A673 (cell line): ENCODE measurements at places on chromosomes 12 and 14. TPM values are rescaled to one million over a fixed set of nuclear protein-coding genes. Genes with fewer than 3 reads are reported as not detected.
A peak's percentile ranks its signal among the peaks of the same experiment; 100 is the strongest.

NGB gene
- not detected in 2 replicates for total RNA-seq

LRRC10 gene
- total RNA-seq = not detected in 2 replicates

PTGDR gene
- not detected in 2 replicates for total RNA-seq

RPL10L gene
- total RNA-seq = not detected in 2 replicates

FBXL14 gene
- total RNA-seq = 19.3 and 21.2 TPM in 2 replicates

C14orf180 gene
- not detected in 2 replicates for total RNA-seq

GRIP1 gene
- total RNA-seq = 1.9 and 3.6 TPM in 2 replicates

KIF5A gene
- 2.1 and 3.3 TPM in 2 replicates for total RNA-seq

DHRS4L2 gene
- 9.3 and 10.6 TPM in 2 replicates for total RNA-seq

DACT1 gene
- total RNA-seq = 4.7 and 5.1 TPM in 2 replicates

KRT6B gene
- not detected in 2 replicates for total RNA-seq

FOXN4 gene
- not detected in 2 replicates for total RNA-seq

APOLD1 gene
- total RNA-seq = 5.9 and 6.4 TPM in 2 replicates

AKAP6 gene
- 0.73 and 1.7 TPM in 2 replicates for total RNA-seq

DNA sequence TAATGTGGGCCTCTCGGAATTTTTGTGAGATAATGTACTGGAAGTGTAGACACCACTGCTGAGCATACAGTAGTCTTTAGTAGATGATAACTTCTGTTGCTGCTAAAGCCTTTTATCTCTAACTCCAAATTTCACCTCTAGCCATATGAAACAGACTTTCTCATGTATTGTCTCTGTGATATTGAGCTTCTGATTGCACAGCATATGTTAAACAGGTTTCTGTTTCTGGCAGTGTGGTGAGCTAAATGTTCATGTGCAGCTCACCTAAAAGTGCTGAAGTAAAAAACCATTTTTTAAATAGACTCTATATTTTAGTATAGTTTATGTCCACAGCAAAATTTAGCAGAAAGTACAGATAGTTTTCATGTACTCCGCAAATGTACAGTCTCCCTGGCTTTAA is 89.3 kb upstream of the ALX1 start:
- DNase-seq = no peak

- peak; percentile 54 for DNase-seq
These were observed 90.4 kb downstream of the MED13L start for GRCh38 chr12:116187151-116187511.

GRCh38 chr12:3869865-3870264 is 3.3 kb downstream of the PARP11 start:
- DNase-seq = no peak

- DNase-seq = no peak
These were observed 16.0 kb upstream of the SLC38A2 start for GRCh38 chr12:46388427-46389021.

DNA sequence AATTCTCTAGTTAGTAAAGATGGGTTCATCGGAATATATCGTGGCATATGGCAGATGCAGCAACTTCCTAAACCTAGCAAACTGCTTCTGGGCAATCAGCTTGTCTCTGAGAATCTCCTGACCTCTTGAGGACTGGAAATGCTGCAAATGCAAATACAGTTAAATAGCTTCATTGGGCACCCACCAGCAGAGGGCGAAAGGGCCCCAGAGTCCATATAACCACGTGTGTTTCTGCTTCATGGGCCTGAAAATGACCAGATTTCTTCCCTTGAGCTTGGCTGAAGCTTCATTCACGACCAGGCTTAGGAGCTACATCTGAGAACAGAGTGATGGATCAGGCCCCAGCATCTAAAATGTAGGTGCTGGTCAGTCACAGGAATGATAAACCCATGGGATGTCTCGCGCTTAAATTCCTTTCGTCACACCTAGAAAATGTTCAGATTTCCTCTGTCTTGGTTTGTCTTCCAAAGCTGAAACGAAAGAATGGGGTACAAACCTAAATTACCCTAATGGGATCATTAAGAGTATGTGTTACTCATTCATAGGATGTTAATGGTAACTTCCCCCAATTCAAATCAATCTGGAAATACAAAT is 1482.5 kb upstream of the TMEM132C start:
- DNase-seq = peak; percentile 83

DNA sequence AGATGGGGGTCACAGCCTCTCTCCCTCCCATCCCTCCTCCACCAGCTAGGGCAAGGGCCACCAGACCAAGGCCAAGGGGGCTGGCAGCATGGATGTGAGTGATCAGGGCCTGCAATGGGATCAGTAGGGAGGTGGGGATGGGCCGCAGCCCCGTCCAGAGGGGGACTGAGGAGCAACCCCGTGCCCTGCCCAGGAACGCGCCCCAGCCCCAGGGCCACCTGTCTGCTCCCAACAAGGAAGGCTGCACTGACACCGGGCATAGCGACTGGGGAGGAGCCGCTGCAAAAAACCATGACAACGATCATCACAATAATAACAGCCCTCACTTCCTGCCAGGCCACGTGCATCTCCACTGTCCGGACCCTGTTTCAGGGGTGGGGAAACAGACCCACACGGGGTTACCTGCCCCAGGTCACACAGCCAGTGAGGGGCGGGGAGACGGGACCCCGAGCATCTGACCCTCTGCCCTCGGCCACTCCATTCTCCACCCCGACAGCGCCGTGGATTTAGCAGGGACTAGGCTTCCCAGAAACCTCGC is 24.3 kb downstream of the NCOR2 start:
- DNase-seq = peak; percentile 74

- no peak for DNase-seq
These were observed 70.7 kb upstream of the PSMA6 start for GRCh38 chr14:35221462-35221861.

DNA sequence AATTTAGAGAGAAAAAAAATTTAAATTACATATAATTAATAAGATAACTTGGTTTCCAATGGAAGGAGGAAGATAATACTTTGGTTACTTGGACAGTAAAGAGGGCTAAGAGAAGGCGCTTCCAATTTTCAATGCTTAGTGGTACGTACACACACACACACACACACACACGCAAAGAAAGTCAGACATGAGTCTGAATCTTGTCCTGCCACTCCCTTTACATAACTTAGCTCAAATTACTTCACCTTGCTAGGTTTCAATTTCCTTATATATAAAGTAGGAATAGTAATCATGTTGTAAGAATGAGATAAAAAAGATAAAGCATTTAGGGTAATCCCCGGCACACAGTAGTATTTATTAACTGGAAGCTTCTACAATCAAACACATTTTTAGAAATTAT is 39.7 kb upstream of the VCPKMT start:
- DNase-seq = no peak

DNA sequence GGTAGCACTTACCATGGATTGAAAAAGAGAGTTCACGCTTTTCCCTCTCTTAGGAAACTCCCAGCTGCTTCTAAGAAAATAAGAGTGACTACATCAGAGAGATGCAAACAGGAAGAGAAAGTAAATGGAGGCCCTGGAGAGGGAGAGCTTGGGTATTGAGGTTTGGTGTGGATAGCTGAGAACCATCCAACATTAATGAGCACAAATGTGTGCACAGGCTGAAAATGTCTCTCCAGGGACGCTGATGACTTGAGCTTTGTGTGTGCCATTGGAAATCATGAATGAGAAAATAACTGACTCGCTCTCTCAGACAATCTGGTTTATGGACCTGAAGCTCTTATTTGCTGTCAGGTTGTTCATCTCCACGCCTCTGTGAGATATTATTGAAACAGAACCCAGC is 318.8 kb downstream of the NRXN3 start:
- DNase-seq = no peak

DNA sequence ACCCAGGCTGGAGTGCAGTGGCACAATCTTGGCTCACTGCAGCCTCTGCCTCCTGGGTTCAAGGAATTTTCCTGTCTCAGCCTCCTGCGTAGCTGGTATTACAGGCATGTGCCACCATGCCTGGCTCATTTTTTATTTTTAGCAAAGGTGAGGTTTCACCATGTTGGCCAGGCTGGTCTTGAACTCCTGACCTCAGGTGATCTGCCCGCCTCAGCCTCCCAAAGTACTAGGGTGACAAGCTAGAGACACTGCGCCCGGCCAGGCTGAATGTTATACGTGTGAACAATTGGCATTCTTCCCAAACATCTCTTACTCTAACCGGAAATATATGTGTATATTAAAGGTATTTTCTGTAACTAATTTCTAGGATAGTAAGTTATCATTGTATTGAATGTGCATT is 13.2 kb upstream of the LIMA1 start:
- no peak for DNase-seq

- no peak for DNase-seq
These were observed 121.4 kb downstream of the EFCAB11 start for GRCh38 chr14:89833120-89833532.

DNA sequence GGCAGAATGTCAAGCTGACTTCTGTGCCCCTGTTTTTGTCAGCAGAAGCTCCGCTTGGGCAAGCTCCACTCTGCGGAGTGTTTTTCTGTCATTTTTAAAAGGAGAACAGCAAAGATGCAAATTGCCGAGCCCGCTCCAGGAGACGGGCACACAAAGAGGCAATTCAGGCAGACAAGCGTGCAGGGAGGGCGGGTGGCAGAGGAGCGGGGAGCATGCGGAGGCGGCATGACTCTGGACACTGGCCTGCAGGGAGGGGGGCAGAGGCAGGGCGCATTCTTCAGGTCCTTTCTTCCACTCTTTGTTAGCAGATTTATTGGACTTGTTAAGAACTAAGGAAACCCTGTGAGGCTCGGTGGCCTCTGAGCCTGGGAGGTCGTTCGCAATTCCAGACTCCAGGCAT is 187.3 kb upstream of the RMST start:
- no peak for DNase-seq

DNA sequence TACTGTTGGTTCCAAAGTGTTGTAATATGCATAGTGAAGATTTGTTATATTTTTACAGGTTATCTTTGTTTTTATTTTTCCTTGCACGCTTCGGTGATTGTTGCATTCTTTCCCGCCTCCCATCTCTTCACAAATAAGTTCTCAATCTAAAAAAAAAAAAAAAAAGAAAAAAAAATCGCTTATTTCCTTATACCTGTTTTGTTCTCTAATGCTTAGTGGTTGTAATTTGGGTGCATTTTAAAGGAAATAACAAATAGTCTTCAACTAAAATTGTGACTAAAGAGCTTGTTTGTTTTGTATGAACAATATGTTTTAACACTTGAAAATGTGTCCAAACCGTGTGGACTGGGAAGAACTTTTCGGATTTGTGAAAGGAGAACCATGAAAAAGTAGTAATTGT is 1.5 kb downstream of the CAND1 start:
- no peak for DNase-seq

DNA sequence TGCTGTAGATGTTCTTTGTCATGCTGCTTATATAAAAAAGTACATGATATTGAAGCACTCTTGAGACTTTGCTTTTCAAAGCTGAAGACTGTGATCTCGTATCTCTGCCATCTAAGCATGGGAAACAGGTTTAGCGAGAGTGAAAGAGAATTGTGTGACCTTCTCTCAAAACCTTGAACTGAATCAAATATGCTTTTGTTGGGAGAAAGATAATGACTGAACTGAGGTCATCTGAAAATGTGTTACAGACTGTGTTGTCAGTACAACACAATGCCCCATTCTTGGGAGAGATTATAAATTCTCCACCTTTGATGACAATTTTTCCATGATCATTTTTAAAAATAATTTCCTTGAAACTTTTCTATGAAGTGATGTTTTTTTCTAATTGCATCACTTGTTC is 272.1 kb upstream of the SEL1L start:
- DNase-seq = no peak

DNA sequence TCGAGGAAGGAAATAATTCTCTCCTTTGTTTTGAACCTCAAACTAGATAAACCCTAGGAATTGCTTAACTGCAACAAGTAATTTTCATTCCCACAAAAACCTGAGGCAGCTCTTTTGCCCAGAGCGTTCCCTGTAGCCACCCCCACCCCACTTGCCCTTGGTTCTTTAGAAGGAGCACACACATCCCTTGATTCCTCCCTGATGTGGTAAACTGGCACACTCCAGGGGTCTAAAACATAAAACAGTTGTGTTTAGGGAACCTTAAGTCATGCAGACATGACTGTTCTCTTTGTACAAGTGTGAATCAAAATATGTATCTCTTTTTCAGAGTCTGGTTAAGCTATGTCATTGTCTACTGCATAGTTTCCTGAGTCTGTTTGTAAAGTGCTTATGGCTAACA is 14.0 kb downstream of the MAPK1IP1L start:
- no peak for DNase-seq

DNA sequence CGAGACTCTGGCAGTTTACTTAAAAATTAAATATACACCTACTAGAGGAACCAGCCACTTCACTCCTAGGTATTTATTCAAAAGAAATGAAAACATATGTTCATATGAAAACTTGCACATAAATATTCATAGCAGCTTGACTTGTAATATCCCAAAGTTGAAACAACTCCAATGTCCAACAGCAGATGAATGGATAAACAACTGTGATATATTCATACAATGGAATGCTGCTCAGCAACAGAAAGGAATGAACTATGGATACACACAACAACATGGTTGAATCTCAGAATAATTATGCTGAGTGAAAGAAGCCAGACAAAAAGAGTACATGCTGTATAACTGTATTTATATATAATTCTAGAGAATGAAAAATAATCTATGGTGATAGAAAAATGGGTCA is 53.4 kb upstream of the DACT1 start:
- DNase-seq = no peak

DNA sequence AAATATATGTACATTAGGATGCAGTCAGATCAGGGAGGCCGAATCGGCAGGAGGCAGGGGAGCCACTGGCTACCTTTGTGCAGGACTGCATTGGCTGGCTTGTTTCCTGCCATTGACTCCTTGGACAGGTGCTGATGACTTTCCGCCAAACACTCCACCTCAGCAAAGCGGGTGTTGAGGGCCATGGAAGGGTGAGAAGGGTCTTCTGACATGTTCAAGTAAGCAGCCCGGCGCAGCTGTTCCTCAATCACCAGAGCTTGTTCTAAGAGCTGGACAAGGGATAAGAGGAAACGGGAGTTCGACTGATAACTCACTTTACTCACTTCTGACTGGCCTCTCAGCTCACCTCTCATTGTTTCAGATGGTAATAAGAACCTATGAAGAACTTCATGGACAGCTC is 4.9 kb upstream of the NOP2 start:
- no peak for DNase-seq

DNA sequence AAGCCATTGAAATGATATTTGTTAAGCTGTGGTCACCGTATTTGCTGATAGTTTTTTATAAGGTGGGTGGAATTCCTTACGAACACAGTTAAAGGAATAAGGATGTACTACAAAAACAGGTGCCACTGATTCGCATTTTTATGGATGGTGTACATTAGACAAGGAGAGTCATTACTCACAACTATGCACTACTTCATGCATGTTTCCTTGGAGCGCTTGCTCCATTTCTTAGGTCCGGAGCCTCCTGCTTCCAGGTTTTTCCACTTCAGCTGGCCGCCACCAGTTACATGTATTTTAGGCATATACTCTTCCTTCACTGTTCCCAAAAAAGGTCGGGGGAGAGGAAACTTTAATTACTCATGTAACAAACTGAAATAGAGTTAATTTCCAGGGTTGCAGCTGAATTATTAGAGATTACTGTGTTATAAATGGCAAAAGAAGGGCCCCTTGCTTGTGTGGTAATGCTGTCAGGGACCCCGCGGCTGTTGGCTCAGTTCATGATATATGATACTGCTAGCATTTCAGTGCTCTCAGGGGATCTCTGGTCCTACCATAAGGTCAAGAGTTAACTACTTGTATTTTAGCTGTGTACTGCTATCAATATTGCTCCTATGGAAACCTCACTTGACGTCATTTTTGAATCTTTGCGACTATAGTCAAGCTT is 454.7 kb downstream of the NPAS3 start:
- DNase-seq = no peak

GRCh38 chr12:74119811-74120362 is 417.7 kb upstream of the ATXN7L3B start:
- DNase-seq = no peak
